ENCODE measurements at places on chromosomes 3 and 15.

DNA sequence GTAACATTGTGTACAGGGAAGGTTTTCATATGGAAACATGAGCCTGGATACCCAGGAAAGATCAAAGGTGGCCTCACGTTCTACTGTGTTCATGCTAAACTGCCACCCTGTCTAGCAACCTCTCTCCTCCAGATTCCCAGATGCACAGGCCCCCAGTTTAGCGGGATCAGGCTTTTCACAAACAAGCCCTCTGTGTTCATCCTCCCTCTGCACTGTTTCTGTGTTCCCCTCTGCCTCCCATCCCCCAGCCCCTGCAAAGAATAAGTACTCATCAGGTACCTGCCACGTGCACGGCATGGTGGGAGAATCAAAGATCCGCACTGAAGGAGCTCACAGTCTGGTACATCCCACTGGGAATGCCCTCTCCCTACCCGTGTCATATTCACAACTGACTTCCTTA lies 46.1 kb downstream of the TMEM266 start:
- DNase-seq: no peak

GRCh38 chr3:124978627-124979026 lies 44.1 kb upstream of the MUC13 start:
- no peak for DNase-seq

GRCh38 chr15:90231028-90232017 lies 2.4 kb downstream of the CIB1 start:
- peak; percentile 72 for DNase-seq

GRCh38 chr3:31829826-31830426 lies 151.1 kb downstream of the OSBPL10 start:
- DNase-seq: no peak

DNA sequence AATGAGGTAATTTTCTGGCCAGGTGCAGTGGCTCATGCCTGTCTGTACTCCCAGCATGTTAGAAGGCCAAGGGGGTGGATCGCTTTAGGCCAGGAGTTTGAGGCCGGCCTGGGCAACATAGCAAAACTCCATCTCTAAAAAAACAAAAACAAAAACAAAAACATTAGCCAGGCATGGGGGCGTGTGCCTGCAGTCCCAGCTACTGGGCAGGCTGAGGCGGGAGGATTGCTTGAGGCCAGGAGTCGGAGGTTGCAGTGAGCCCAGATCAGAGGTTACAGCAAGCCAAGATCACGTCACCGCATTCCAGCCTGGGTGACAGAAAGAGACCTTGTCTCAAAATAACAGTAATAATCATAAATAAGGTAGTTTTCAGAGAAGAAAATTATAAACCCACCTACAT lies 55.7 kb downstream of the LDHAL6B start:
- DNase-seq: no peak

GRCh38 chr3:18062657-18063025 lies 320.2 kb upstream of the TBC1D5 start:
- DNase-seq: no peak

DNA sequence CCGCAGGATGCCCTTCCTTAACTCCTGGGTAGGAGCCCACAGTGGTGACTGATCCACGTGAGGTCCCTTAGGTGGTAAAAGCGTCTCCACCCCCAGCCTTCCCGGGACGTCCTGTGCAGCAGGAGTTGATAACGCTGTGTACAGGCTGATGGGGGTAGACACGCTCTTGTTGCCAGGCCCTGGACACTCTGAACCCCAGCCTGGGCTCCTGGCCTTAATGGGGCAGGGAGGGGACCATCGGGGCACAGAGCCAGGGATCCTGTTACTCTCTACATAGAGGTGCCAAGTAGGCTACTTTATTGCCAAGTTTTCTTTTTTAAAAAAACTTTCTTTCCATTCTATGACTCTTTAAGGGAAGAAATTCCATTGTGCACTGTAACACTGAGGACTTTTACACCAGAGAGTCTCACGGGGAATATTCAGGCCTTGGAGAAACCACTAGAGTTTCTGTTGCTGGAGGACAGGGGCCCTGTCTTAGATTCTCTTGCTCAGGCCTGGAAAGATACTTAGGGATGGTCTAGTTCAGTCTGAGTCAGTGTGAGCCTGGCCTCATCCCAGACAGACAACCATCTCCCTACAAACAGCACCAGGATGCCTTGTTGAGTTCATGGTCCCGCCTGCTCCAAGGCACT lies 104.3 kb upstream of the RNU6-1 start:
- no peak for DNase-seq

GRCh38 chr3:142209655-142210054 lies 15.7 kb downstream of the GK5 start:
- DNase-seq: no peak

GRCh38 chr15:36499412-36500389 lies 79.7 kb upstream of the CDIN1 start:
- DNase-seq: no peak

All from activated naive CD4-positive, alpha-beta T cell treated with Interleukin-2 at 50 U/mL for 16 hours (primary cell).